ENCODE measurements at places on chromosomes 13 and 19.

GRCh38 chr13:48902368-48902767 is 73.3 kb upstream of the FNDC3A start:
- DNase-seq: no peak

DNA sequence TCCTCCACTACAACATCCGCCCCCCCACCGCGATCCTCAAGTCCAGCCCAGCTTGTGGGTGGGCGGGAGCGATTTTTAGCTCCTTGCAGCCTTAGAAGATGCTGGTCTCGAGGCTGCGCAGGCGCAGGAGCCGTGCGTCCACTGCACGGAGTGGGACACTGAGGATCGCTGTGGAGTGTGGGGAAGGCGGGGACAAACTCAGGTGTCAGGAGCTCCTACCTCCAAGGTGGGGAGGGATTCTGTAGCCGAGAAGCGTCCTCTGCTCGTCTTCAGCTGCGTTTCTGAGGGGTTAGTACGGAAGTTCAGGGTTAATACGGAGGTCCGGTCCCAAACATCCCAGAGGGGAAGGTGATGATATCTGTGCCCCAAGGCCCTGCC is at the start of gene RTBDN:
RTBDN (minus strand) TSS at position 14 of the 378 bp plus-strand sequence. CDS start 4,600 bp downstream, outside the sequence.
- DNase-seq: no peak

DNA sequence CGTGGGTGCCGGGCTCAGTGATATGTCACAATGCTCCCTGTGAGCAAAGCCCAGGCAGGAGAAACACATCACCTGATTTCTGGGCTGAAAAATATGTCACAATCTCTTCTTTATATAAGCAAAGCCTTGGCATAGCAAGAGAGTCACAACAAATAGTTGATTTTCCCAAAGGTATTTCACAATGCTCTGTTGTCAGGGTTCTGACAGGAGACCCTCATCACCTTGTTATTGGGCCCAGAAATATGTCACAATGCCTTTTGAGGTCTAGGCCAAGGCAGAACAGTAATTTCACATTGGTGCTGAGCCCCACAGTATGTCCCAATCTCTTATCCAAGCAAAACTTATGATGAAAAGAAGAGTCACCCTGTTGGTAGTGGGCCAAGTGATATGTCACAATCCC is 125.7 kb downstream of the ZNF675 start:
- no peak for DNase-seq

GRCh38 chr13:34749046-34749445 is 193.0 kb upstream of the NBEA start:
- DNase-seq: no peak

- DNase-seq: no peak
Measured at GRCh38 chr13:104871456-104871855, 1664.0 kb downstream of the EFNB2 start.

- no peak for DNase-seq
Measured at GRCh38 chr19:2615782-2616181, 86.7 kb downstream of the GNG7 start.

GRCh38 chr13:33937373-33938098 is 119.6 kb downstream of the RFC3 start:
- DNase-seq: peak; percentile 10

Data from dermis blood vessel endothelial cell (primary cell).